ENCODE measurements at places on chromosomes 12 and 14. TPM values are rescaled to one million over a fixed set of nuclear protein-coding genes. Genes with fewer than 3 reads are reported as not detected.

Gene PMEL
- total RNA-seq: 0.13 TPM

GRCh38 chr14:83294941-83295340, 1761.3 kb upstream of the SEL1L start:
- H3K27ac ChIP-seq: no peak overlapping the region
- peak; percentile 24 for DNase-seq
- peaks cover 11% of the 10 kb centered on the region for H3K4me1 ChIP-seq

- H3K4me1 ChIP-seq: peaks cover 16% of the 10 kb centered on the region
- H3K36me3 ChIP-seq: no peaks in the 10 kb centered on the region
- H3K27me3 ChIP-seq: no peaks in the 10 kb centered on the region
These were observed 24.0 kb upstream of the MDM1 start for GRCh38 chr12:68356060-68356695.

DNA sequence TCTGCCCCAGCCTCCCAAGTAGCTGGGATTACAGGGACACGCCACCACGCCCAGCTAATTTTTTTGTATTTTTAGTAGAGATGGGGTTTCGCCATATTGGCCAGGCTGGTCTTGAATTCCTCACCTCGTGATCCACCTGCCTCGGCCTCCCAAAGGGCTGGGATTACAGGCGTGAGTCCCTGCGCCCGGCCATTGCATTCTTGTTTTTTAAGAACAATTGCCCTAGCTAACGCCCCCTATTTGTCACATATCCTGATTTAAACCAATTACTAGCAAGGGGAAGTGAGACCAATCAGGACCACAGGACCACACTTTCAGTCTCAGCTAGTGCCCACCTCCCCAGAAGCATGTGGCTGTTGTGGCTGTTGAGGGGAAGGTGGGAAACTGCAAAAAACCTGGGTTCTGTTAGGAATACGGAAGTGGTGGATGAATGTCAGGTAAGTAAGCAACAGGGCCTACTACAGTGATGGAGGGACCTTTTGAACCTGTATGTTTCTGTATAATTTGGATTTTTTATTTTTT, 37.8 kb upstream of the NFYB start:
- no peak overlapping the region for H3K4me3 ChIP-seq
- H3K27ac ChIP-seq: no peak overlapping the region
- no peaks in the 10 kb centered on the region for H3K36me3 ChIP-seq
- H3K4me1 ChIP-seq: peaks cover 30% of the 10 kb centered on the region
- no peak for DNase-seq

DNA sequence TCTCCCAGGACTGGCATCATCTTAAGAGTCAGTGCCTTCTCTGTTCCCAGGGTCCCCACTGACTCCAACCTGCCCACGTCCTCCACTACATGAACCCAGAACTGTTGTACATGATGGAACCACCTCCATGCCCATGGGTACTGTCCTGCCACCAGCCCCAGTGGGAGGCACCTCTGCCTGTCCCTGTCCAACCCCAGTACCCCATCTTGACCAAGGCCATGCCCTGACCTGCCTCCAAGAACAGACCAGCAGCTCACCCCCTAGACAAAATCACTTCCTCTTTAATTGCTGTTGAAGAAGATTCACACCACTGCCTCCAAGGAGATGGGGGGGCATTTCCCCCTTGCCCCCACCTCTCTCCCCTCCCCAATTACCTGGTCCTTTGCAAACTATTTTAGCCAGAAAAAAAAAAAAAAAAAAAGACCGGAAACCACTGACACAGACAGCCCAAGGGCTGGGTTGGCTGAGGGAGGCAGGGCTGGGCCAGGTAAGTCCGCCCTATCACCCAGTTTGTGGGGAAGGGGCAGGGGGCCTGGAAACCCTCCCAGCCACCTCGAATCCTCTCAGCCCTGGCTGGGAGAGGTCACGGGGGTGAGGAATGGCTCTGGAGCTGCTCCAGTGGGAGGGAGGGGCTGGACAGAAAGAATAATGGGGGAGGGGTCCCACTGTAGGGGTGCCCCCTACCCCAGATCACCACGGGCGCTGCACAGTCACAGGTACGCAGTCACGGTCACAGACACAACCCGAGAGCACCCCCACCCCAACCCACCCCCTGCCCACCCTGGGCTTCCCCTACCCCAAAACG, 13.4 kb downstream of the AGAP2 start:
- no peaks in the 10 kb centered on the region for H3K27me3 ChIP-seq
- no peaks in the 10 kb centered on the region for H3K4me1 ChIP-seq
- no peak overlapping the region for H3K4me3 ChIP-seq
- H3K36me3 ChIP-seq: no peaks in the 10 kb centered on the region
- H3K27ac ChIP-seq: no peak overlapping the region

GRCh38 chr12:42238240-42239140, at the start of gene YAF2:
YAF2 (minus strand) TSS chr12:42238248; CDS start chr12:42238180, 68 bp downstream.
- no peaks in the 10 kb centered on the region for H3K36me3 ChIP-seq
- peak within 1 kb of the TSS; percentile 82 for H3K27ac ChIP-seq
- peak; percentile 98 for DNase-seq
- no peaks in the 10 kb centered on the region for H3K27me3 ChIP-seq
- peak within 1 kb of the TSS; percentile 91 for H3K4me3 ChIP-seq

Gene PLA2G1B
- total RNA-seq: not detected

Gene DHRS1
- 32.1 TPM for total RNA-seq
